Left renal pelvis (tissue), 4 donors: ENCODE measurements at places on chromosomes 6 and 20. TPM values are rescaled to one million over a fixed set of nuclear protein-coding genes. Genes with fewer than 3 reads are reported as not detected.

- no peak for DNase-seq
Observed at GRCh38 chr6:156352861-156353260, 424.3 kb upstream of the ARID1B start.

GRCh38 chr6:117346142-117346930 lies 79.4 kb downstream of the ROS1 start:
- no peak for DNase-seq

DNA sequence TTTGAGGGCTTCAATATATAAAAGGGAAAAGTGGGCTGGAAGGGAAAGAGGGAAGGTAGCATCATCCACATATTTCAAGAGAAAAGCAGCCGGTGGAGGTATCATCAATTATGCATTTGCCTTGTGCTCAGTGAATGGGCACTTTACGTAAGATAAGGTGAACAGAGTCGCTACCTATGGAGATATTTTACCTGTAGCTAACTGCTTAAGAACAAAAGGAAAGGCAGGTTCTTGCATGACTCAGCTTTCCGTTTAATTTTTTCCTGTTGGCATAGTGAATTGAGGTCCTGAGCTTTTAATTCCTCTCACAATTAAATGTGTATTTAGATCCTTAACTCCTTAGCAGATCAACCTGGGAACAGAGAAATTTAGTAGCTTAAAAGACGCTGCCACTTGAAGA lies 25.5 kb upstream of the PLCB4 start:
- DNase-seq = no peak

- DNase-seq = peak; percentile 41
Observed at GRCh38 chr6:93417421-93418013, 1.8 kb downstream of the EPHA7 start.

RSPO3 gene
- 31.1 TPM for polyA plus RNA-seq

- DNase-seq = no peak
Observed at GRCh38 chr6:128768187-128768586, 114.8 kb upstream of the LAMA2 start.

DNA sequence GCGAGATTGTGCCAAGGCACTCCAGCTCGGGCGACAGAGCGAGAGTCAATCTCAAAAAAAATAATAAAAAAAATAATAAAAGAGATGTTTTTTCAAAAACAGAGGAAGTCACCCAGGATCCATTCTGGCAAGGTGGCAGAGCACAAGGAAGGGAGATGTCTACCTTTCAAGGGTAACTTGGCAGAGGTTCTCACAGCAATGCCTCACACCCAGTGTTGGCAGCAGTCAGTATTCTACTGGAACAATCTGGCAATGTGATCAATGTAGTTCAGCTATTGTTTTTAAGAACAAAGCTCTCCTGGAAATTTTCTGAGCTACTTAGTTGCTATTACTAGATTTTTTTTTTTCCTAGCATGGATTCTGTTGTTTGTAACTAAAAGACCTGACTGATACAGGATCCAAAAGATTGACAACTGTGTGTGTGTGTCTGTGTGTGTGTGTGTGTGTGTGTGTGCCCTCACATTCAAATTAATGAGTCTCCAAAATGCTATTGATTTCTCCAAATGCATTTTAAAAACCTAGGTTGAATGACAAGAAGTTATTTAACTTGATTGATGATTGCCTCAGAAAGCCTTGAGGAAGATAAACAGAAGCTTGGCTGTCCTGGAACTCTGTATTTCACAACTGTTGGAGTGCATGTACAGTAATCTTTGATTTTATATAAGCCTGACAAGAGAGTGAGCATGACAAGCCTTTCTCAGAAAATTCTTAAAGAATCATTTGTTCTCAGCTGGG lies 114.1 kb upstream of the RREB1 start:
- no peak for DNase-seq

DNA sequence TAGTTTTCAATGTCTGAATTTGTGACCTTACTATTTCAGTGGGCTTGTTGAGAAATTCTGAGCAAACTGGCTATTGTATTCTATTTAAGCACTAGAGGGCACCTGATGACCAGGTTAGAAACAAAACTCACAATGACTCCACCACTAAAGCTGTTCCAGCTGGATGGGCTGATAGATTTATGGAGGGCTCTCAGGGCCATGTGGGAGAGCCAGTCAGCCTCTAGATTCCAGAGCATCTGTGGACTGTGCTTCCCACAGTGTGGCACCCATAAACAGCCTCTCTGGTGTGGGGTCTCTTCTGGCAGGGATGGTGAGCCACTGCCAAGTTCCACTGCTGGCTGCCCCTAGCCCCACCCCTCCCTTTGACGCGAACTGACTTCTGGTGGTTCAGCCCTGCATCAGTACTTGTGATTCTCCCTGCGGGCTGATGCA lies 29.2 kb downstream of the C6orf58 start:
- DNase-seq = peak; percentile 40

DNA sequence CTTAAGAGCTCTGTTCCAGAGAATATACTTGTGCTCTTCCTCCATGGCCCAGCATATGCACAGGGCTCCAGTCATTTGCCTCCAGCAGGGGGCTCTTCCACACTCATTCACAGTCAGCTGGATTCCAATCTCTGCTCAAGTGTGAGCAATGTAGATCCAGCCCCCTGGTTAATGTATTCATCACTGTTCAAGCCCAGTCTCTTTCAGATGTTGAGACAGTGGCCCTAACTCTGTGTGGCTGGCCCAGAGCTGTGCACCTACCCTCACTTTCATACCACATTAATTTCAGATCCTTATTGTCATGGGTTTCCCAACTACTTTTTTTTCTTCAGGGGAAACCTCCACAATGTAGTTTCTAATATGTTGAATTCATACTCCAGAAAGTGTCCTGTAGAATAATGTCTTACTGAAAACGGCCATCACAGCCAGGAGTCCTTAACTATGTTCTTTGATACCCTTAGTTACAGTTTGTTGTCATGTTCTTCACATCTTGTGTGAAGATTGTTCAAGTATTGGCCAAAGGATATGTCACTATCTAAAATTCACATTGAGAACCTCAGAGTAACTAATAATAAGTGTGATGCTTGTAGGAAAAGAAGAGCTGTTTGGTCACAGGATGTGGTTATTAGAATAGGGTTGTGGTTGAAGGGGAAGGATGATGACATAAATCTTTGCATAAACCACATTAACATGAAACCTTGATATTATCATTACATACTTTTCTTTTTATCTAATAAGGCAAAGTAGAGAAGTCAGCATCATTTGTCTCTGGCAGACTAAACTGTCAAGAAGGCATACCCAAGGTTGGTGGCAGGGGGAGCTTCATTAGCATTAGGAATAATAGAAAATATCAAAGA lies 14.4 kb upstream of the HLA-DQA1 start:
- no peak for DNase-seq

APOM gene
- polyA plus RNA-seq = 106 TPM

DNA sequence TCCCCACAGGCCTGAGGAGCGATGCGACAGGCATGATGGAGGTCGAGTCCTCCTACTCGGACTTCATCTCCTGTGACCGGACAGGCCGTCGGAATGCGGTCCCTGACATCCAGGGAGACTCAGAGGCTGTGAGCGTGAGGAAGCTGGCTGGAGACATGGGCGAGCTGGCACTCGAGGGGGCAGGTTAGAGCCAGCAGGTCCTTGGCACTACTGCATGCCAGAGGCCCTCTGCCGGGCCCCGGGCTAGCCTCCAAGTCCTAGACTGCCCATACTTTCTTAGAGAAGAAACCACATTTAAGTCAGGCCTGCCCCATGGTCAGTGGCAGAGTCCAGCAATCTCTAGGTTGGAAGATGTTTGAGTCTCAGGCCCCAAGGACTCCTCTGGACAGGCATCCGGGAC lies 32.1 kb downstream of the PKIG start:
- DNase-seq = no peak

SIGLEC1 gene
- 0.75 TPM for polyA plus RNA-seq

DNA sequence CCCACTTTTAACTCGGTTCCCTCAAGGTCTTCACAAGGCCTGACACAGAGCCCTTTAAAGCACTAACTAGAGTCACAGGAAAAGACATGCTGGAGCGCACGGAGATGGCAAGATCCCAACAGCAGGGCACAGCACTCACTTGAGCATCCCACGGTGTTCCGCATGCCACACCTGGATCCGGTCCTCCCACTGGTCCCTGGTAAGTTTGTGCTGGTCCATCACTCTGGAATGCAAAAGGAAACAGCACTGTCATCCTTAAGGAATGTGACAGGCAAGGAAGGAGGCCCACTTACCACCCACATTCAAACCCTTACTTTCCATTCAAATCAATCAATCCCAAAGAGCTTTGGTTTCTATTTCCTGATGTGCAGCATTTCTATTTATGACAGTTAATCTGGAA lies 34.7 kb downstream of the EZR start:
- no peak for DNase-seq

ZSCAN31 gene
- 11.0 TPM for polyA plus RNA-seq
